Stimulated activated CD4-positive, alpha-beta T cell treated with anti-CD3 and anti-CD28 coated beads, Interleukin-4, amount 100 ng/mL, for 4 hours (primary cell): ENCODE measurements at places on chromosomes 1 and 21.

DNA sequence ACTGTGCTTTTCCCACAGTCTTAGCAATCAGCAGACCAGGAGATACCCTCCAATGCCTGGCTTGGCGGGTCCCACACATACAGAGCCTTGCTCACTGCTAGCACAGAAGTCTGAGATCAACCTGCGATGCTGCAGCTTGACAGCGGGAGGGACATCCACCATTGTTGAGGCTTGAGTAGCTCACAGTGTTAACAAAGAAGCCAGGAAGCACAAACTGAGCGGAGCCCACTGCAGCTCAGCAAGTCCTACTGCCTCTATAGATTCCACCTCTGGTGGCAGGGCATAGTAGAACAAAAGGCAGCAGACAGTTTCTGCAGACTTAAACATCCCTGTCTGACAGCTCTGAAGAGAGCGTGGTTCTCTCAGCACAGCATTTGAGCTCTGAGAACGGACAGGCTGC lies 33.4 kb downstream of the MNDA start:
- no peak for DNase-seq

GRCh38 chr1:42504535-42505128 lies 41.5 kb downstream of the CCDC30 start:
- no peak for DNase-seq

DNA sequence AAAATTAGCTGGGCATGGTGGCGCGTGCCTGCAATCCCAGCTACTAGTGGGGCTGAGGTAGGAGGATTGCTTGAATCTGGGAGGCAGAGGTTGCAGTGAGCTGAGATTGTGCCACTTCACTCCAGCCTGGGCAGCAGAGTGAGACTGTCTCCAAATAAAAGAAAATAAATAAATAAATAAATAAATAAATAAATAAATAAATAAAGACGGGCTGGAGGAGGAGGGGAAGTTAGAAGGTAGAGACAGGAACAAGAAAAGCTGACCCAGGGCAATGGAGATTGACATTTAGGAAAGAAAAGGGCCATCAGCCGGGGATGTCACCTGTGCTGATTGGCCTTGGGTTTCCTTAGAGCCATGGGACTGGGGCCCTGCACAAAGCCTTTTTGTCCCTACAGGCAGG lies 153.7 kb upstream of the IGSF21 start:
- DNase-seq, result no peak

DNA sequence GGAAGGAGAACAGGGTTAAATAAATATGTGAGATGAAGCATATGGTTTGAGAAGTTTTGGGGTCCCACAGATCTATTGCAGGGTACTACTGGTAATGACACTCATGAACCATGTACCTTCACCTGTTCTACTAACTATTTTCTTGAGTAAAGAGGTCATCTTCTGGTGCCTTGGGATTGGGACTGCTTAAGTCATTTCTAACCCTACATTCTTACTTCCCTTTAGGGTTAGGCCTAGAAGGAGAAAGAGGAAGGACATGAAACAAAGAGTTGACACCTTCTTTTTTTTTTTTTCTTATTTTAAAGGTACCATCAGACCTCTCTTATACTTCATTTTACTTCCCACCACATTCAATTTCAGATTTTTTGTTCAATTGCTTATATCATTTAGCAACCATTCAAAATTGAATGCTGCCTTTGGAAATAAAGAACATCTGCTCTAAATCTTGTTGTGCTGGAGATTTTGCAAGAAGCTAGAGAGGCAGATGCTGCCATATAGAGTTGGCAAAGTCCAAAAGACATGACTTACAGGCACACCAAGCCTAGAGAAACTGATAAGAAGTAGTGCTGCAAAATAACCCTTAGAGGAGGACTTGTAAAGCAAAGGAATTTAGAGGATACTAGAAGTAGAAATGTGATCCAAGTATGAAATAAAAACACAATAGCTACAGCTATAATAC lies 374.4 kb upstream of the ST6GALNAC5 start:
- no peak for DNase-seq

DNA sequence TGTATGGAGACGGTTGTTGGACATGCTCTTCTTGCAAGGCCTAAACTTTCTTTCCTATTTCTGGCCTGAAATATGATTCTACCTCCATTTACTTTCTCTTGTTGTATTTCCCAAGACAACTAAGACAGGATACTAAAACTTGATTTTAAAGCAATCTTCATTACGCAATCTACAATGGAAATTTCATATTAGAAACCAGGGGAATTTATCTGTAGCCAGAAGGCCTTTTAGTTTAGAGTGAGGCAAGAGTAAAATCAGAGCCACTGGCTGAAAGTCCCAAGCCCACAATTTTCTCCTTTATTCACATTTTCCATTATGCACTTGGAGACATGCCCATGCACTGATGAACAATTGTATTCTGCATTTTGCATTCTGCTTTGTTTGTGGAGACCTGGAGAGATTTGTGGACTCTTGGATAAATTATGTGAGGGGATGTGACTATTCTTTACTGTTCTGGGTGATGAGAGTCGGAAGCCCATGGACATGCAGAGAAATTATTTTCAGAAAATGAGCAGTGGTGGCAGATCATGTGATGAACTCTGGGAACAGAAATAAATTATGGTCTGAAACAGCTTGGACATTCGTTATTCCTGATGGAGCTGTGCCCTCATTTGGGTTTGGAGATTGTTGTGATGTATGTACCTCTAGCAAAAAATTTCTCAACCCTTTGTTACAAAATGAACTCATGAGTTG lies 336.8 kb downstream of the SEC16B start:
- DNase-seq, result no peak

- peak; percentile 81 for DNase-seq
Observed at GRCh38 chr21:42062236-42063022, 8.7 kb upstream of the UMODL1 start.

- DNase-seq, result no peak
Observed at GRCh38 chr21:29104239-29104708, 26.2 kb upstream of the MAP3K7CL start.

- no peak for DNase-seq
Observed at GRCh38 chr1:84505493-84506001, 639 bp upstream of the SPATA1 start.

GRCh38 chr1:37862330-37862729 lies 2.9 kb upstream of the MTF1 start:
- DNase-seq, result no peak

DNA sequence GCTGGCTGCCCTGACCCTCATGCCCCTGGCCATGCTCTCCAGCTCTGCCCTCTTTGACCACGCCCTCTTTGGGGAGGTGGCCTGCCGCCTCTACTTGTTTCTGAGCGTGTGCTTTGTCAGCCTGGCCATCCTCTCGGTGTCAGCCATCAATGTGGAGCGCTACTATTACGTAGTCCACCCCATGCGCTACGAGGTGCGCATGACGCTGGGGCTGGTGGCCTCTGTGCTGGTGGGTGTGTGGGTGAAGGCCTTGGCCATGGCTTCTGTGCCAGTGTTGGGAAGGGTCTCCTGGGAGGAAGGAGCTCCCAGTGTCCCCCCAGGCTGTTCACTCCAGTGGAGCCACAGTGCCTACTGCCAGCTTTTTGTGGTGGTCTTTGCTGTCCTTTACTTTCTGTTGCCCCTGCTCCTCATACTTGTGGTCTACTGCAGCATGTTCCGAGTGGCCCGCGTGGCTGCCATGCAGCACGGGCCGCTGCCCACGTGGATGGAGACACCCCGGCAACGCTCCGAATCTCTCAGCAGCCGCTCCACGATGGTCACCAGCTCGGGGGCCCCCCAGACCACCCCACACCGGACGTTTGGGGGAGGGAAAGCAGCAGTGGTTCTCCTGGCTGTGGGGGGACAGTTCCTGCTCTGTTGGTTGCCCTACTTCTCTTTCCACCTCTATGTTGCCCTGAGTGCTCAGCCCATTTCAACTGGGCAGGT lies 3.8 kb downstream of the GPR61 start:
- no peak for DNase-seq
